Left renal cortex interstitium (tissue), 4 donors: ENCODE measurements at places on chromosomes 12 and 14. TPM values are rescaled to one million over a fixed set of nuclear protein-coding genes. Genes with fewer than 3 reads are reported as not detected.

- DNase-seq = no peak
Measured at GRCh38 chr14:63460680-63461369, 82.4 kb downstream of the PPP2R5E start.

The ZNF891 gene
- polyA plus RNA-seq = 8.1 TPM

- DNase-seq = no peak
Measured at GRCh38 chr12:46519407-46519806, 146.8 kb upstream of the SLC38A2 start.

The ANG gene
- 2.9 TPM for polyA plus RNA-seq

GRCh38 chr12:42857106-42857505 lies 267.6 kb upstream of the PRICKLE1 start:
- no peak for DNase-seq

The STON2 gene
- 45.0 TPM for polyA plus RNA-seq

DNA sequence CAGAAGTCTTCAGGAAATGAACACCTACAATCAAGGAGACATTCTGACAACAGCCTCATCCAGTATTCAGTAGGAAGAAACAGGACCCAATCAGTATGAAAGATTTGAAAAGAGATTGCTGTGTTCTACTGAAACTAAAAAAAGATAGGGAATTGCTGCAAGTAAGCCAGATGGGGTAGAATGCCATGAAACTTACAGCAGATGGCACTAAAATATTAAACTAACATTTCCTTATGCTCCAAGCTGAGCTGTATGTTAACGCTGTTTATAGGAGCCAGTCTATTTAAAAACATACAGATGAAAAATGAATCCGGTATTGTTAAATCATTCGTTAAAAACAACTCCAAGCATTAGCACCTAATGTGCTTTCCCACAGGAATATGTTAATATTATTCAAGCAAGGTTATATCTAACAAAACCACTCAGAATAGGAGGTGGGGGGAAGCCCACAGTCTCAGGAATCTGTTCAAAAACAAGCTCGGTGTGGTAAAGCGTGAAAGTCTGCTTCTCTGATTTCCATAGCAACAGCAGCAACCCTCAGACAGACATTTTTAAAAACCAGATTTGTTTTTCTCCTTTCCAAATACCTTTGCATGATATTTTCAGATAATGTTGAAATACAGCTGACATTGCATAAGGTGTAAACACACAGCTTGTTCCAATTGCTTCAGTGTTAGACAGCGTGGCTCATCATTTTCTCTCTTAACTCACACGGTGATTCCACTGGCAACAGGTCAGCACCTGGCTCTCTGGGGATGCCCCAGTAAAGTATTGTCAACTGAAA lies 131.4 kb upstream of the CCDC175 start:
- no peak for DNase-seq

The KRT78 gene
- polyA plus RNA-seq = not detected

GRCh38 chr14:99344051-99344758 lies 72.2 kb upstream of the BCL11B start:
- DNase-seq = no peak

DNA sequence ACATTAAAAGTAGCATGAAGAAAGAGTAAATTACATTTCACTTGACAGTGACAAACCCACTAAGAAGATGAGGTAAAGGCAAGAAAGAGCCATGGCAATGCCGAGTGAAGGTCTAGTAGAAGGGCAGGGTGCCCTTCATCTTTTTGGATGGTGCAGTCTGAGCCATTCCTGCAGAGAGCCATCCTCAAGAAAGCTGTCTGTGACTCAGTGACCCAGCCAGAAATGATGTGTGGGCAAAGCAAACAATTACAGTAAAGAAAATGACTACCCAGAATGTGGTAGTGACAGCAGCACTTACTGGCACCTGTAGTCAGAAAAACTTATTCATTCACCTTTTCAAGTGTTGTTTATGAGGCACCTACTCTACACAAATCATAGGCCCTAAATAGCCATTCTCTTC lies 281.7 kb downstream of the DUSP6 start:
- no peak for DNase-seq

The CFAP54 gene
- 2.6 TPM for polyA plus RNA-seq

DNA sequence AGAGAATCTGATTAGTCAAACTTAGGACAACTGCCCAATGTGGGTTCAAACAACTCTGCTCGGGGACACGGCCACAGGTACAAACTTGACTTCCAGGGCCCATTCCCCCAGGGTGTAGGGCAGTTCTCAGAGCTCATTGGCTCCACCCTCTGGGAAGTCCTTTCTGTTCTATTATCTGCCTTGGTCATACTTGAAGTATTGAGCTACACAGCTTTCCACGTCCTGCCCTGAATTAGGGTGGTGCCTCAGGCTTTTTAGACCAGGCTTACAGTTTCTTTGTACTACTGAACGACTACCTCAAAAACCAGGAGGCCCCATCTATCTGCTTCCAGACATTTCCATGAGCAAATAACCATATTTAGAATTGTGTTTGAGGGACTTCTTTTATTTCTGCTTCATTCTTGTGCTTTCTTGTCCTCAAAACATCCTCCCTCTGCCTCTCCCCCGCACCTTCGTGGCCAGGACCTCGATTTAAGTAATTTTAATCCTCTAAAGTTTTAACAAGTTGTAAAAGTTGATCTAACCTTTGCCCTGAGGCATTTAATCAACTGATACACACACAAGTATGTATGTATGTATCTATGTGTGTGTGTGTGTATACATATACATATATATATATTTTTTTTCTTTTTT lies 281.7 kb upstream of the AMIGO2 start:
- DNase-seq = no peak

DNA sequence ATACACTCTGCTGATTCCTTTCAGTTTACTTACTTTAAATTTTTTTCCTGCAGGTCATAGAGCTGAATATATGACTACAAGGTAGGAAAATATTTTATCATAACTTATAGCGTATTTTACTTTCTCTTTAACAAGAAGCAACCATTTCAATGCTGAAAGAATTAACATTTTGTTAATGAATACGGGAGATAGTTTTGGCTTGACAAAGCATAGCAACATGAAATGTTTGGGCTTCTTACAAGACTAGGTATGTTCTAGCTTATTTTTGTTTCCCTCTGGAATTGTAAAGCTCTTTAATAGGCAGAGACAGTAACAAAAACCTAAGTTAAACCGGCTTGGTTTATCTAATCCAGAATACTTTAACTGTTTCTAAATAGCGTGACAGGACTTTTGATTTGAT lies 135.2 kb downstream of the KICS2 start:
- DNase-seq = no peak
